ENCODE measurements at places on chromosomes 1 and 21.
A peak's percentile ranks its signal among the peaks of the same experiment; 100 is the strongest.

DNA sequence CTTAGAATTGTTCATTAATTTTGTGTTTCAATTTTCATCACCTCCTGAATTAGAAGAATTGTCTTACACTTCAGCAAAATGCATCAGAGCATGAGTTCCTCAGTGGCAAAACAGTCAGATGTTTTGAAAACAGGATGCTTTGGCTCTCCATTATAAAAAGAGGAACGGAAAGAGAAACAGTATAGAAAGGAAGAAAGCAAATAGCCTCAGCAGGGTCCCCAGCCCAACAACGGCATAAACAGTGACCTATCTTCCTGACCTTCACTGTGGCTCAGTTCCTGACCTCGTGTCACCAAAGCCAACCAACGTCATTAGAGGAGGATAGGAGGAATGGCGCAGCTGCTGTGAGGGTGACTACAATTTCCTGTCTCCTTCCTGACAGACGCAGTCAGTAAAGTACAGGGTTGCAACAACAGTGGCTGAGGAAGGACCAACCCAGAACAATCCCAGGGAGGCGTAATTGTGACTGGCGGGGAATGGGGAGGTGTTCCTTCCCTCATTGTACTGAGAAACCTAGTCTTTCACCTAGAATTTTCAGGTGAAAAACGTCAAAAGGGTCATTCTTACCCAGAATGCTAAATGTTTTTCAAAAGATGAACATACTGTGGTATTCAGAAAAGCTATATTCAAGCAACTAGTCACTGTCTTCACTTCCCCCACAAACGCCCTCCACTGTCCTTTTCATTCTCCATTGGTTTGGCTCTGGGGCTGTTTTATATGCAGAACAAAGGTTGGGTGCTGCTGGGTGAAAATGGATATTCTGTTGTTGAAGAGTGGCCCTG, 197.9 kb upstream of the SGIP1 start:
- DNase-seq, result no peak

- no peak for DNase-seq
Observed at GRCh38 chr1:20609541-20609940, 20.6 kb downstream of the CDA start.

- DNase-seq, result no peak
Observed at GRCh38 chr1:77413541-77414335, 131.9 kb downstream of the AK5 start.

DNA sequence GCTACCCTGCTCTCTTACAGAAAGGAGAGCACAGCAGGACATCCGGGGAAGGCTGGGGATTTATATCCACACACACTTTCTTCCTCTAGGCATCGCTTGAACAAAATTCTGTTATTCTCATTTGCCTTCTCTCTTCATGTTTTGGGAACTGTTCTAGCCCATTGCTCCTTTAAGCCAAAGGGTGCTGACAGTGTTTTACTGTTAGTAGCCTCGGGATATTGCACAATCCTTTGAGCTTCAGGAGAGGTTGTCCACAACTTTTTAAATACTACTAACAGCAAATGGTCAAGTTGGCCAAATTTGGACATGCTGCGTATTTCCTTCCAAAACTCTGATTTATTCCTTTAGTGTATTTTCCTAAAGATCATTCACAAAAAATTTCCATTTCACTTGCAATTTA, 579.2 kb upstream of the RGS18 start:
- no peak for DNase-seq

GRCh38 chr1:33298623-33299277, 22.1 kb downstream of the A3GALT2 start:
- DNase-seq, result peak; percentile 16

GRCh38 chr1:71224741-71225377, 144.0 kb upstream of the ZRANB2 start:
- DNase-seq, result no peak

DNA sequence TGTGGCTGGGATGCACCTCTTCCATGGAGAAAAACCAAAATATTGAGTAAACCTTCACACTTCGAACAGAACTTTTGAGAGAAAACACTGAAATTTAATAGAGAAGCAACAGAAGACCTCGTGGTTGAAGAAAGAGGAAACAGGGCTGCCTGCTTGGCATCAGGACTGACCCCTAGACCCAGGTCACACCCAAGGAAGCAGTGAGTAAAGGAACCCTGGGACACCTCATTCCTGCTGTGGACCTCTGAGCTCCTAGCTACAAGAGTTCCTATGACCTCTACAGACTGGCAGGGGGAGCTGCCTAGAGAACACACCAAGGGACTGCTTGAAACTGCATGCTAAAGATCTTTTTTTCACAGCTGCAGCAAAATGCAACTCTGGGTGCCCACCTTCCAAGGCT, 67.8 kb downstream of the FASLG start:
- DNase-seq, result no peak

GRCh38 chr1:91795591-91796389, 90.2 kb downstream of the TGFBR3 start:
- DNase-seq, result peak; percentile 71

DNA sequence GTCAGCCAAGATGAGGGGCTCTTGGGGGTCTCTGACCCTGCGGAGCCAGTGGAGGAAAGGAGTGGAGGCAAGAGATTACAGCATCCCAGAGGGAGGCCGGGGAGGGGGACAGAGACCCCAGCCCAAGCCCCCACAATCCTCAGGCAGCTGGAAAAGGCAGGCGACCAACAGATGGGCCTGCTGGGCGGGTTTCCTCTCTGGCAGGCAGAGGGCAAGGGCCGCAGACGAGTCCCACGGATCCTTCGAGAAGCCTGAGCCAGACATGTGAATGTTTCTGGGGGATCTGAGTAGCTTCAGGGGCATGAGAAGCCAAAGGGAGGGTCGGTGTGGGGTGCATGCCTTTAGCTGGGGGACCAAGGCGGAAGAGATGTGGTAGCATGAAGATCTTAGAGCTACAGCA, 2.1 kb upstream of the PLEKHA6 start:
- DNase-seq, result no peak

- DNase-seq, result no peak
Observed at GRCh38 chr1:163523375-163524029, 201.7 kb downstream of the NUF2 start.

DNA sequence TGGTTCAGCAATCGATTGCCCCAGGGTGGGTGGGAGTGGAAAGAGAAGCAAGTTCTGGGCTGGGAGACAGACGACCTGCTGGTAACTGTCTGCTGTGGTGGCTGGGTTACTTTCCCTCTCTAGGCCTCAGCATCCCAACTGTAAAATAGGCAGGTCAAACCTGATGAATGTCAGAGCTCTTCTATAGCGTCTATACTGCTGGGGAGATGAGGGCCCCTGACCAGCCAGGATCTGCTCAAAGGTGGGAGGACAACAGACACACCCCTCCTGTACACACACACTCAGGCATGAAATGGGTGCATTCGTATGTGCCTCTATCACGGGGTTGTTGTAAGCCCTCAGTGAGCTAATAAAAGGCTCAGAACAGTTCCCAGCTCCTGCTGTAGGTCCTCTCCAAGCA, 12.7 kb upstream of the EPHB2 start:
- DNase-seq, result no peak

- no peak for DNase-seq
Observed at GRCh38 chr1:185467122-185467521, 150.1 kb upstream of the IVNS1ABP start.

DNA sequence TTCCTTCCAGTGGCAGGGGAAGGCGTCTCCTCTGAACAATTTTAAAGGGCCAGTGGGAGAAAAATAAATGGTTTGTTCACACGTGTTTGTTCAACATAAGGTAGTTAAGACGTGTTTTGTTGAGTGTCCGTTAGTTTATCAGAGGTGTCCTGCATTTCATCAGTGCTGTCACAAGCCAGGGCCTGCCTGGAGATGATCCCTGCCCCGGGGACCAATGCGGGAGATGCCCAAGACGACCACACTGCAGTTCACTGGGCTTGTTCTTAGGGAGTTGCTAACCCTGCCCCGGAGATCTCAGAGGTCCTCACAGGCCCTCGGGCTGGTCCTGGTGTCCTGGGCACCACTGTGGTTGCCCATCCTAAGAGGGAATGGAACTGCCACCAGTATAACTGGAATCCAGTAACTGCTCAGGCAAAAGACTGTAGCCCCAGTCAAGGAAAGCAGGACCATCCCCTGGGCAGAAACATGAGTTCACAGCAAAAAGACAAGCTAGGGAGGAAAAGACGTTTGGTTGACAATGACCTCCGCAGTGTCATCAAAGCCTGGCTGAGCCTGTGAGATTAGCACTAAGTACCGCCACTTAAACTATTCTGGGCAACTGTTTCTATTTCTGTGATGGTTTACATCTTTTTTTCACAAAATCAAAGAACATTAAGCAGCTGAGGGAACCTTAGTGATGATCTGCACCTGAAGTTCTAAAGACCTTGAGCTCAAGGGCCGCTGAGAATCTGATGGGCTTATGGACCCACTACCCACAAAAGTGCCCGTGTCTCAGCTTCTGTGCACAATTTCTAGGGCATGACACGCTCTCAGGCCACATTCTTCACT, 44.9 kb upstream of the LIN9 start:
- no peak for DNase-seq

DNA sequence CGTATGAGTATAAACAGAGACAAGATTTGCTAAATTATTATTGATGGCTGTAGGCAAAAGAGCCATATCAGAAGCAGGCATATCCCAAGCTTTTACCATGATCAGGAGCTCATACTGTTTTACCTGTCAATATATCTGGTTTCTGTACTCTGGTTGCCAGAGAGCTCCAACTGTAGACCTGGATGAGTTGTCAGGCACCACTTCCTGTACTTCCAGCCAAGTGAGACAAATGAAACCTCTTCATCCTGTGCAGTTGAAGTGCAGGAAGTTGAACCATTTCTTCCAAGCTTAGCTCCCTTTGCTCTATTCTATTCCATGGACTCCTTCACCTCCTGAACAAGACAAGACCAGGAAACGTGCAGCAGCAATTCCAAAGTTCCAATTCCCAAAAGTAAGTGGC, 115.6 kb downstream of the ZNF281 start:
- no peak for DNase-seq

All from astrocyte of the cerebellum (primary cell).